ENCODE measurements at places on chromosomes 12 and 14.

DNA sequence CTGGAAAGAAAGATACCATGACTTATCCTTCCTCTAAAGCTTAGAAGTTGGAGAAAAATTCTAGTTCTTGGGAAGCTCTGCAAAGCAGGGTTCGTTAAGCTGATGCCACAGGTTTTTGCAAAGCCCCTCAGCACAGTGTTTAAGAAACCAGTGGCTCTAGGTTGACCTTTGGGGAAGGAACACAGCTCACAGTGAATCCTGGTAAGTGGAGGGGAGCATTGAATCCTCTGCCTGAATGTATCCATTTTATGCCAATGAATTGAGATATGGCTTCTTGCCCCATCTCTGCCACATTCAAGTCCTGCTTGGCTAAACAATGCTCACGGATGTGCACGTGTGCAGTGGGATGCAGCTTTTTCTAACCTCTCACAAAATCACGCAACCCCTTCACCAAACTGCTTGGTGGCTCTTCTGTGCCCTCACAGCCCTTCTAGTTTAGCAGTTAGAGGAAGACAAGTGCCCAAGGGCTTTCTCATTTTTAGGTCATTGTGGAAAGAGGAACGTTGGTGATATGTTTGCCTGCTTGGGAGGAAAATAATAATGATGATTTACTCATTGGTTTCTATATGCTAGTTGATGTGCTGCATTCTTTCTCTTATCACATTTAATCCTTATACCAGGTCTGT is 111.3 kb downstream of the DAD1 start:
- DNase-seq, result no peak

GRCh38 chr14:55864890-55865655 is 253.1 kb upstream of the PELI2 start:
- DNase-seq, result peak; percentile 55

DNA sequence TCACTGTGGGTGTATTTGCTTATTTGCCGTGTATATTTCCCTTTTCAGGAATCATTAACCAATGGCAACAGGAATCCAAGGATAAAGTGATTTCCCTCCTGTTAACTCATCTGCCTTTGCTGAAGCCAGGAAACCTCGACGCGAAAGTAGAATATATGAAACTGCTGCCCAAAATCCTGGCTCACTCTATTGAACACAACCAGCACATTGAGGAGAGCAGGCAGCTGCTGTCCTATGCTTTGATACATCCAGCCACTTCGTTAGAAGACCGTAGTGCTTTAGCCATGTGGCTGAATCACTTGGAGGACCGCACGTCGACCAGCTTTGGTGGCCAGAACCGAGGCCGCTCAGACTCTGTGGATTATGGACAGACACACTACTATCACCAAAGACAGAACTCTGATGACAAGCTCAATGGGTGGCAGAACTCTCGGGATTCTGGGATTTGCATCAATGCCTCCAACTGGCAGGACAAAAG is 135.1 kb downstream of the SAMD4A start:
- no peak for DNase-seq

GRCh38 chr12:133165776-133166175 is 15.5 kb upstream of the ZNF268 start:
- DNase-seq, result no peak

DNA sequence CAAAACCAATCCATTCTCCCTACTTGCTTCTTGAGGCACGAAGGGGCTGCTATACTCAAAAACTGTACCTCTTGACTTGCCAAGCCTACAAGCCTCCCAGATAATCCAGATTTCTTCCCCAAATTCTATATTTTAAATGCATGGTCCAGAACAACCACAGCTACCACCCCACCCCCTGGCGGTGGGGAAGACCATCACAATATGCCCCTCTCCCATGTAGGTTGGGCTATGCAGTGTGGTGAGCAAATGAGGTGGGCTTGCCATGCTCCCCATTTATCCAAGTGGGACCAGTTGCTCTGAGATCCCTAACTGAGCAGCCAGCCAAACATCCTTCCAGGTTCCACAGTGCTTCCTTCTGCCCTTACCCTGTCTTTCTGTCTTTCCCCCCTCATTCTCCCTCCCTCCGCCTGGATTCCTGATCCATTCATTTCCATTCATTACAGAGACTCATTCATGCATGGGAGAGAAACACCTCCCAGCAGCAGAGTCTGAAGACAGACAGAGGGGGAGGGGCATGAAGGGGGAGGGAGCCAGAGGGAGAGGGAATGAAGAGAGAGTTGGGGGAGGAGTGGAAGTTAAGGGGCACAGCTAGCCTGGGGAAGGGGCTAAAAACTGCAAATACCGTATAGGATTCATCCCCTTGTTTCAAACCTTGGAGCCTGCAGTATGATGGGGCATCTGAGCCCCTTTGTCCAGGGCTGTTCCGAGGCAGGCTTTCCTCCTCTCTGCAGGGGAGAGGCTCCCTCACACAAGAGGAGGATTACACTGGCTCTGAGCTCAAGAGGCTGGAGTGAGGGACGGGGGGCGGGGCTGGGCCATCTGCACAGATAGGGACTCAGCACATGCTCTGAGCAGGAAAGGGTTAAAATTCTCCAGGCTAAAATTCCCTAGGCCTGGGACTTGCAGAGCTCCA is 4.4 kb downstream of the ZNF219 start:
- peak; percentile 30 for DNase-seq

- no peak for DNase-seq
Measured at GRCh38 chr12:49892084-49892731, 11.5 kb downstream of the FAIM2 start.

GRCh38 chr14:104685216-104685997 is 4.0 kb upstream of the INF2 start:
- DNase-seq, result no peak

- DNase-seq, result no peak
Measured at GRCh38 chr14:100450049-100450448, 126.9 kb downstream of the SLC25A47 start.

DNA sequence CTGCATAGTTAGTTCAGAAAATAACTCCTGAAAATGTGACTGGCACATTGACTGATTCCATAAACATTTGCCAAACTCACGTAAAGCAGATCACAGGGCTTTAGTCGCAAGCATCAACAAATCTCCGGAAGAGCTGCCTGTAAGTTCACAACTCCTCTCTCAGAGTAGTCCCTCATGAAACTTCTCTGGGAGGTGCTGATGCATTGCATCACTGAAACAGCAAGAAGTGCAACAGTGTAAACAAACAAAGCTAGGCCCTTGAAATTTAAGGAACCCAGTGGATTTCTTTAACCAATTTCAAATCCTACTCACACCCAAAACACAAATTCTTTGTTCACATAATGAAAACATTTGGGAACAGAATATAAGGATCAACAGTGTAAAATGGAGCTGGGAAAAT is 1691.7 kb upstream of the FLRT2 start:
- no peak for DNase-seq

GRCh38 chr12:5479761-5480160 is 47.9 kb downstream of the NTF3 start:
- peak; percentile 63 for DNase-seq

DNA sequence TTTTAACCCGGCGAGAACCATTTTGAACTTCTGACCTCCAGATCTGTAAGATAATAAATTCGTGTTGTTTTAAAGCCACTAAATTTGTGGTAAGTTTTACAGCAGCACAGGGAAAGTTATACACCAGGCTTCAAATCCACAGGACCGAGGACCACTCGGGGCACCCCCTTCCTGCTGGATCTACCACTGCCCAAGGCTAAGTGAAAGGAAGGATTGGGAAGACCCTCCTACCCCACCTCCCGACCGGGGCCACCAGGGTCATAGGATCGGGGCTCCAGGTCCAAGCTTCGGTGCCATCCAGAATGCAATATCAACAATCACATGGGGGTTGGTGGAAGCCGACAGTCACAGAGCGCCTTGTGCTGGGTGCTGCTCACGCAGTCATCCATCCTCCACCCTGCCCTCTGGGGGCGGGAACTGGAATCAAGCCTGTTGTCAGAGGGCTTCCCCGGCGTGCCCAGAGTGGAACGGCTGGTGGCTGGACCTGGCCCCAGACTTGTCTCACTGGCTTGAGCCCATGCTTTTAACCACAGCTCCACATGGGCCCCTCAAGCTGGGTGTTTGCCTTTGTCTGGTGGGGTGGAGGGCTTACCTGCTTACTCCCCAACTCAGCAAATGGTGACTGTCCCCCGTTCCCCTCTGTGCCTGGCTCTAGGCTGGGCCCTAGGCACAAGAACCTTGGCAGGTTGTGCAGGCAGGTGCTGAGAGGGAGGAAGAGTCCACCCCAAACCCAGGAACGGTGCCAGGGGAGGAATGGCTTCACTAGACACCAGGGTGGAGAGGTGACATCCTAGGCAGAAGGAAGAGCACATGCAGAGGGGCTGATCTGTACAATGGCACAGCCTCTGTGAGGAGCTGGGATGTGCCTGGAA is 180.3 kb upstream of the RTL1 start:
- DNase-seq, result no peak

- no peak for DNase-seq
Measured at GRCh38 chr14:90375934-90376333, 20.9 kb upstream of the CALM1 start.

DNA sequence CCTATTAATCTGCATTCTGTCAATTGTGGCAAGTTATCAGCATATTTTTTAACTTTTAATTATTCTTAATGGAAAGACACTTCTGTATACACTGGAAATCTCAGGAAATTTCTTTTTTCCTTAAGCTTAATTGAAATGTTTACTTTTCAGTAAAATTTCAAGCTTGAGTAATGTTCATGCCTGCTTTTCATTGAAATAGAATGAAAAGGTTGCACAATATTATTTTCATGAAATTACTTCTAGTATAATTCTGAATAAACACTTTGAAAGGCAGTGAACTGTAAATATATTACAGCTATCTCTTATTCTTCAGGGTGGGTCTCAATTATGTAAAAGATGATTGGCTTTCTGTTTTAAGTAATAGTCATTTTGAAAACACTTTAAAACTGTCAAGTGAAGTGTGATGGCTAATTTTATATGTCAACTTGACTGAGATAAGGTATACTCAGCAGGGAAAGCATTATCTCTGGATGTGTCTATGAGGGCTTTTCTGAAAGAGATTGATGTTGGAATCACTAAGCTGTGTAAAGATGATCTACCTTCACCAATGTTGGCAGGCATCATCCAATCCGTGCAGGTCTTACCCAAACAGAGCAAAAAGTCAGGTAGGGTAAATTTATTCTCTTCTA is 29.9 kb downstream of the CLEC2D start:
- DNase-seq, result no peak

DNA sequence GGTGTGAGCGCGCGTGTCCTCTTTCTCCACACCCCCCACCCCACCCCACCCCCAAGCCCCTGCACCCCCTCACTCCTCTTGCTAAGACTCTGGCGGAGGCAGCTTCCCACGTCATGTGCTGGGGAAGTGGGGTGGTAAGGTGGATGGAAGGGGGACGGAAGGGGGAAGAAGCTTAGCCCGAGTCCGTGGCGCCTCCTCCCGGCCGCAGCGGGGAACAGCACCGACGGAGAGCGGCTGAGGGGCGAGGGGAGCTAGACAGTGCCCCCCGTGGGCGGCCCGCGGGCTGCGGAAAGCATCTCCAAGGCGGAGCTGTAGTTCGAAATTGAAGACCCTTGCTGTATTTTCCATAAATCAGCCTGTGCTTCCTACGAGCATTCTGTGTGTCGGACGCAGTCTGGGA is 588 bp upstream of the GRIN2B start:
- DNase-seq, result peak; percentile 88

DNA sequence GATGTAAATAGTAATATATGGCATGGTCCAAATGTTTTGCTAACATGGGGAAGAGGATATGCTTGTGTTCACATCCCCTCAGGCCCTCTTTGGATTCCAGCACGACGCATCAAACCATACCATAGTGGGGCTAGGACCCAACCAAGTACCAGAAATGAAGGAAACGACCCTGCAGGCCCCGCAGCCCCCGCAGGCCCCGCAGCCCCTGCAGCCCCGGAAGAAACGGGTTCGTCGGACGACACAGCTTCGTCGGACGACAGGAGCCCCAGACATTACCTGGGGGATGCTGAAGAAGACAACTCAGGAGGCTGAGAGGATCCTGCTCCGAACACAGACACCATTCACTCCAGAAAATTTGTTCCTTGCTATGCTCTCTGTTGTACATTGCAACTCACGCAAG is 119.9 kb downstream of the PPHLN1 start:
- DNase-seq, result no peak

DNA sequence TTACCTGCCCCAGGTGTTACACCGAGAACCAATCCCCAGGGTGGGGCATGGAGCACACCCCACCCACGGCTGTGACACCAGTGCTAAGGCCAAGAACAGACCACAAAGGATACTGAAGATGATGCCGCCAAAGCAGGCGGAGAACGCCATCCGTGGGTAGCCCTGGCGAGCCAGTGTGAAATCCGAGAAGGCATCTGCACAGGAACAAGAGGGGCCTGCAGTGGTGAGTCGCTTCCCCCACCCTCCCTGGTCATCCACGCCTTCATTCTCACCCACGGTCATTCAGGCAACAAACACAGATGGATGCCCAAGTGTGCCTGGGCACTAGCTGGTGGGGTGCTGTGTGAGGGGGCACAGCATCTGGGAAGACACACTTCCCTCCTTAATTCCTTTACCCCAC is 28.5 kb downstream of the SLC8B1 start:
- DNase-seq, result peak; percentile 37
